ENCODE measurements at places on chromosomes 3 and 15.

GRCh38 chr3:100019719-100020118 is 94.6 kb downstream of the FILIP1L start:
- no peak for DNase-seq

DNA sequence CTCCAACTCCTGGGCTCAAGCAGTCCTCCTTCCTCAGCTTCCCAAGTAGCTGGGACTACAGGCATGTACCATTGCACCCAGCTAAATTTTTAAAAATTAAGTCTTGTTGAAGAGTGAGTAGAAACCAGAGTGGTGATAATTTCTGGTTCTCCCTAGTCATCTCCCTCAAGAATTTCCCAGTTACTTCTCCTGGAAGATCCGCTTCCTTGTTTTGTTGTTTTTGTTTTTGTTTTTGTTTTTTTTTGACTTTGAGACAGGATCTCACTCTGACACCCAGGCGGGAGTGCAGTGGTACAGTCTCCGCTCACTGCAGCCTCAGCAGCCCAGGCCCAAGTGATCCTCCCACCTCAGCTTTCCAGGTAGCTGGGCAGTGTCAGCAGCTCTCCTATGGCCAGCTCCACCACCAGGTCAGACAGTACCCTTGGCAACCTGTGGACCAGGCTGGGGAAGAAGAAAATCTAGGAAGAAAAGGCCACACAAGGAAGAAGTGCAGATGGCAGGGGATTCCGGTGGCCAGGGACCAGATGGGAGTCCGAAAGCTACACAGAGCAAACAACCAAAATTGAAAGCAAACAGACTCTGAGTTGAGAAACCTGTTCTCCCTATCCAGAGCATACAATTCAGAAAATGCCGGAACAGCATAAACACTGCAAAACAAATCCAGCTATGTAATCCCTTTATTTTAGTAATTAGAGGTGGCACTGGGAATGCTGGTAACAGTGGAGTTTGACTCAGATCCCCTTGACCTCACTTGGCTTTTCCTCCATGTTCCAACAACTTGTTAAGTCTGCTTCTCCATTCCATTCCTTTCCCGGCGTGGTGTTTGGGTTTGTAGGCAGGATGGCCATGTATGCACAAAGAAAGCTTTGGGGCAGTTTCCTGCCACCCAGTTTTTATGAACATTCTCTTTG is 266.6 kb upstream of the CTDSPL start:
- DNase-seq, result no peak

DNA sequence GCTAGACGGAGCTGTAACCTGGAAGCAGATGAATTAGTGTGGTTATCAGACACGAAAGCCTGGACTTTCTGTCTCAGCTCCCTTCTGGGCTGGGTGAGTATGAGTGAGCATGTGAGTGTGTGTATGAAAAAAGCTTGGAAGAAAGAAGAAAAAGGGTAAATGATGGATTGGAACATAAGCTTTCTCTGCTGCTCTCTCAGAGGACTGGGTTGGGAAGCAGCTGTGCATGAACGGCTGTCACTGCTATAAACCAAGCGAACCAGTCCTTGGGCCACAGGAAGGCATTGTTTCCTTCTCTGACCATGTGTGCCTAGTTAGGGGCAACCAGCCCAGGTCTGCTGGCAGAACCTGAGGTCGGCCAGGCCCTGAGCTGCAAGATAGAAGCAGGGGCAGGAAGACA is 37.0 kb downstream of the UMPS start:
- no peak for DNase-seq

DNA sequence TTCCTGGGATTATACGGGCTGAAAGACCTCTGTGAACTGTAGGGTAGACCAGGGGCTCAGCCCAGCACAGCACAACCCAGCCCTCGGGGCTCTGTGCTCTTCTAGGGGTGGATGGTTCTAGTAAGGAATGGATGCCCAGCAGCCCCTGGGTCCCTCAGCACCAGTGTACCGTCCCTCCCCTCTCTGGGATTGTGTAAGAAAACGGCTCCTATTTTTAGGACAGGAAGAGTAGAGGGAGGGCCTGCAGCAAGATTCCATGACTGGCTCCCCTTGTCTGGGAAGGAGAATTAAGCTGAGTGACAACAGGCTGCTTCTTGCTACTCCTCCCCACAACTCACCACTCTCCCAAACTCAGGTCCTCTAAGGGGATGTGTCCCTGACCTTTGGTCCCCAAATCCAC is 270.8 kb upstream of the TOPAZ1 start:
- no peak for DNase-seq

GRCh38 chr3:46946856-46947545 is 29.5 kb downstream of the CCDC12 start:
- peak; percentile 80 for DNase-seq

DNA sequence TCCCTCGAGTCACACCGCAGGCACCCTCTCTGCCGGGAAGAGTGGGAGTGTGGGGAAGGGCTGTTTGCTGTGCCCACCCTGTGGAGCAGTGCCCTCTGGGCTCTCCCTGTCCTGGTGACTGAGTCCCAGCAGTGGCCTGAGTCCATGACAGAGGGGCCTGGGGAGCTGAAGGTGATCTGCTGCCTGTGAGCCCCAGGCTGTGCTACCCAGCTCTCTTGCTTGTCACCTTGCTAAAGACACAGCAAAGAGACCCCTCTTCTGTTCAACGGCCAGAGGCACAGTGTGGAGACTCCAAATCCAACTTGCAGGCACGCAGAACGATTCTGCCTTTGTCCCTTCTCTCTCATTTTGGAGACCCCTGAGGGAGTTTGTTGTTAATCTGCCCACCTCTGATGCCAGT is 232.6 kb downstream of the OPA1 start:
- DNase-seq, result no peak

- DNase-seq, result no peak
These were observed 36.7 kb downstream of the HDC start for GRCh38 chr15:50228866-50229265.

DNA sequence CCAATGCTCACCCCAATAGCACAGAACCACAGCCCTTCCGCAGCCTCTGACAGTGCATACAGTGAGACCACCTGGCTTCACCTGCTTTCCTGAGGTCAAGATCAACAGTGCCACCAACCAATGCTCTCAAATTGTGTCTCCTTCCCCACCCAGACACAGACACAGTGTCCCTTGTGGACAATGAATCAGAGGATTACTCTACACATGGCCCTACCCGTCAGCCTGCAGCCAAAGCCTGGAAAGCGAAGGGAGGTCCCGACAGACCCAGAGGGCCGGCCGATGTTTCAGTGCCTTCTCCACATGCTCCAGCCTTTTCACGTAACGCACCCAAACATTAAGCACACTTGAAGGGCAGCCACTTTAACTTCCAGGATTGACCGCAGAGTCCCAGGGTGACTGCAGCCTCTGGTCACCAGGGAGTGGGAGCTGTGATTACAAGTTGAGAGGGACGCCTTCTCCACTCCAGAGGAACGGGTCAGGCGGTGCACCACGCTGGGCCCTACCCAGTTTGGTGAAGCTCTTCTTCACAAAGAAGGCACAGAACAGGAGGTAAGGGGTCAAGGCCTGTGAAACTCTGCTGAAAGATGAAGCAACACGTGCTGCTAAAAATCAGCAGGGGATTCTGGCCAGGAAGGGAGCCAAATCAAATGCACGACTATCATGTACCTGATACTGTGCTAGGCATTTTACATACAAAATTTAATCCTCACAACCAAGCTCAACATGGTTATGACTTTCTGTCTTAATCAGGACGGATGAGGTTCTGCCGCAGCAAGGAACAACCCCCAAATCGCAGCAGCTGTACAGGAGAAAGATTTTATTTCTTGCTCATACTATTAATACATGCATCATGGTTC is 17.2 kb downstream of the KLHL25 start:
- DNase-seq, result no peak

GRCh38 chr3:63639806-63640205 is 12.7 kb upstream of the SNTN start:
- DNase-seq, result no peak

DNA sequence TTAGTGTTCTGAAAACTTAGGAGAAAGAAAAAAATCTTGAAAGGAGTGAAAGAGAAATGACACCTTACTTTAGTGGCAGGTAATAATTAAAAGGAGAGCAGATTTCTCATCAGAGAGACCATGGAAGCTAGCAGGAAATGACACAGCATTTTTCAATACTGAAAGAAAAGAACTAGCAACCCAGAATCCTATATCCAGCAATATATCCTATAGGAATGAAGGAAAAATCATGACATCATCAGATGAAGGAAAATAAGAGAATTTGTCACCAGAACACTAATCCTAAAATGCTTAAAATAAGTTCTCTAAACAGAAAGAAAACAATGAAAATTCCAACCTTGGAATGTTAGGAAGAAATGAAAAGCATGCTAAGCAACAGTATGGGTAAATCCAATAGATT is 39.8 kb upstream of the MDFIC2 start:
- no peak for DNase-seq

- peak; percentile 81 for DNase-seq
These were observed 575 bp downstream of the TRPM7 start for GRCh38 chr15:50685976-50686468.

DNA sequence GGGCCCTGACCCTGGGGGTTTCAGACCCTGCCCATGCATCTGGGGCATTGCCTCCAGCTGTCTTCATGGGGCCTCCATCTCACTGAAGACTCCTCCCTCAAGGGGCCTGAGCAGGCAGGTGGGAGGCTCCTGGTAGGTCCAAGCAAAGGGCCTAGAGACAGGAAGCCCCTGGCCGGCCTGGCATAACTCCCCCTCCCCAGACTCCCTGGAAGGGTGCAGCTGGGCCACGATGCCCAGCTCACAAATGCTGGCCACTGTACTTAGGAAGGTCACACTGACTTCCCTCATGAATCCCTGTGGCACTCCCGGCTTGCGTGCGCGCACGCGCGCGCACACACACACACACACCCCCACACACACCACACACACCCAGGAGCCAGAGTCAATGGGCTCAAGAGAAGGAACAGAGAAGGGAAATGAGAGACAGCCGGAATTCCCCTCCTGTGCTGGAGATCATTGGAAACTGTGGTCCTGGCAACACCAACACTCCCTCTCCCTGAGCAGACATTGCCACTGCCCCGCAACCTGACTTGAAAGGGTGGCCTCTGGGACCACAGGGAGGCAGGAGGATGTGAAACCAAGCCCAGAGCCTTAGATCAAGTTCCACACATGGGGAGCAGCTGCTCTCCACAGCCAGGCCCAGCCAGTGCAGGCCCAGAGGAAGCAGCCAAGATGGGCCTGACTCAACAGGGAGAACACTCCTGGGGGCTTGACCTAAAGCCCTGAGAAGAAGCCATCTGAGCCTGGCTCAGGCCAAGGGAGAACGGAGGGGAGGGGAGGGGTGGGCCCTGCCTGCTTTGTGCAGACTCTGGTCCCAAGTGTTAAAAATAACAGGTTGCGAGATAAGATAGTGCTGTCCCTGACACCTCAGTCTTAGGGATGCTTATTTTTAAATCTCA is 69.7 kb downstream of the SCN5A start:
- DNase-seq, result peak; percentile 5

DNA sequence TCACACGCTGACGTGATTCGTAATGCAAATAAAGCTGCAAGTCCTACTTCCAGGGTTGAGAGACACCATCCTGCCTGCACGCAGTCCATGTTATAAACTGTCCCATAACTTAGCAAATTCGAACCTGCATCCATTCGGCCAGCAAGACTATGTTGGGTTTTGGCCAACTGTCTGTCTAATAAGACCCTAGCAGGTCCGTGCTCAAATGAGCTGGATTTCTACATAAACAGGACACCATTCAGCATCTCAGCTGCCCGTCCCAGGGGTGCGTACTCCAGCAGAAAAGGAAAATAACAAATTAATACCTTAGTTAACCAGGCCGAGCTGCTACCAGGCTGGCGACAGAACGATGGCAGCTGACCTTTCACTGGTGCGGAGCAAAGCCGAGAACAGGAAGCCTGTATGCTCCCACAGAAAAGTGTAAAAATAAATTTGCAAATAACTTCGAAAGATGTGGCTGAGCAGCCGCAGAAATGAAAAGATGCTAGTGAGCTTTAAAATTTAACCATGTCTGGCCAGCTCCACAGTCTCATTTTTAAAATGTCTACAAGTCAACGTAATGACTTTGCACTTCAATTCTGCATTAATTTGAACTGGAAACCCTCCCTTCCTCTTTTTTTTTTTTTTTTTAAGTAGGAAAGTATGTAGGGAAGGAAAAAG is 97.1 kb upstream of the SNRPA1 start:
- no peak for DNase-seq

- no peak for DNase-seq
These were observed 31.9 kb downstream of the ZNF385D start for GRCh38 chr3:21718943-21719591.

GRCh38 chr3:178841011-178841410 is 230.6 kb downstream of the ZMAT3 start:
- DNase-seq, result no peak

GRCh38 chr3:102183623-102184022 is 251.2 kb upstream of the ZPLD1 start:
- DNase-seq, result no peak

DNA sequence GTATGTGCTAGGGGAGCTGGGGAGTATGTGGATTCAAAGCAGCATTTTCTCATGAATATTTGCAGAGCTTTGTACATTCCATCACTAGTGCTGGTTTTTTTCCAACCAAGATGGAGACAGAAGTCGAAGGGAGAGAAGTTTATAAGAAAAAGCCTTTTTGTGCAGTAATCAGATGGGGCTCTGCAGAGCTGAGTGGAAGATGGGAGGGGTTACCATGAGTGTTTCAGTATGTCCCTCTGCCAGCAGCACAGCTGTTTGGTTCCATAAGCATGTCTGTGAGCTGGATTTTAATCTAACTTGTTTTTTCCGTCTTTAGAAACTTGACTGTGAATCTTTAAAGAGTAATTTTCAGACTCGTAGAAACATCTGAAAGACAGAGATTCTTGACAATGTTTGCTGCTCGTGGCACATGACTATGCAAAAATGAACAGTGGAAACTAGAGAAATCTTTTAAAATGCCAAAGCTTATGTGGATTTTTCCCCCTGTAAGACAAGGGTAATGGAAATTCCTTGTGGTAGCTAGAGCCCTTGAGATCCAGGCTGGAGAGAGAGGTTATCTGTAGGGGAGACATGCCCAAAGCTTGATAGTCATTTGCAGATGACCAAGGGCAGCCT is 20.3 kb downstream of the STARD9 start:
- DNase-seq, result no peak

DNA sequence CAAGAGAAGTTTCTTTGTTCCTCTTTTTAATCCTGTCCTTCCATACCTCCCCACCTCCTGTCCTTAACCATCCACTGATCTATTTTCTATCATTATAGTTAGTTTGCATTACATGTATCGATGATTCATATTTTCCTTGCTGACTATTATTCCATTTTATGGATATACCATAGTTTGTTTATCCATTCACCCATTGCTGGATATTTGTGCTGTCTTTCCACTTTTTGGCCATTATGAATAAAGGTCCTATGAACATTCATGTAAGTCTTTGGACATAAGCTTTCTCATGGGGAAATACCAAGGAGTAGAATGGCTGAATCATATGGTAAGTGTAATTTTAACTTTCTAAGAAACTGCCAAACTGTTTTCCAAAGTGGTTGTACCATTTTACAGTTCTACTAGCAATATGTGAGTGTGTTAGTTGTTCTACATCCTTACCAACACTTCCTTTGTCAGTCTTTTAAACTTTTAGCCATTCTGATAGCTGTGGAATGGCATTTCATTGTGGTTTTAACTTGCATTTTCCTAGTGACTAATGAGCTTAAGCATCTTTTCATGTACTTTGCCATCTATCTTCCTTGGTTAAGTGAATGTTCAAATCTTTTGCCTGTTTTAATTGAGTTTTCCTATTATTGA is 11.7 kb downstream of the ATP6V1A start:
- DNase-seq, result no peak

Data from CD4-positive, alpha-beta T cell treated with Interleukin-12 subunit alpha and Interleukin-12 subunit beta, for 1 hour (primary cell).